ENCODE measurements at places on chromosomes 2 and 18.

DNA sequence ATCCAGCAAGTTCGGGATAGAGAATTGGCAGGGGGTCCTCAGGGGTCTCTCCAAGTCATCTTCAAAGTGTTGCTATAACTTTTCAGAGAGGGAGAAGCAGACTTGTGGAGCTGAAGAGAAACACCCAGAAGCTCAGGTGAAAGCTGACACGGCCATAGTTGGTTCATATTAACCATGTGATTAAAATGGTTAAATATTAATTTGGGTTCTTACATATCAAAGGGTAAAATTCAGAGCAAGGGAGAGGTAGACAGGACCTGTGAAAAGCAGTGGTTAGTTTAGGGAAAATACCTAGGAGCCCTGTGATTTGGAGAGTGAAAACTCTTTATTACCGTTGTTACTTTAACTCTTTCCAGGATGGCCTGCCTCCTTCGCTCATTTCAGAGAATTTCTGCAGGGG, at the start of gene UGT1A6:
UGT1A6 (plus strand) TSS at position 243 of the 400 bp plus-strand sequence; CDS start at position 358, 115 bp downstream.
- no peak for DNase-seq

DNA sequence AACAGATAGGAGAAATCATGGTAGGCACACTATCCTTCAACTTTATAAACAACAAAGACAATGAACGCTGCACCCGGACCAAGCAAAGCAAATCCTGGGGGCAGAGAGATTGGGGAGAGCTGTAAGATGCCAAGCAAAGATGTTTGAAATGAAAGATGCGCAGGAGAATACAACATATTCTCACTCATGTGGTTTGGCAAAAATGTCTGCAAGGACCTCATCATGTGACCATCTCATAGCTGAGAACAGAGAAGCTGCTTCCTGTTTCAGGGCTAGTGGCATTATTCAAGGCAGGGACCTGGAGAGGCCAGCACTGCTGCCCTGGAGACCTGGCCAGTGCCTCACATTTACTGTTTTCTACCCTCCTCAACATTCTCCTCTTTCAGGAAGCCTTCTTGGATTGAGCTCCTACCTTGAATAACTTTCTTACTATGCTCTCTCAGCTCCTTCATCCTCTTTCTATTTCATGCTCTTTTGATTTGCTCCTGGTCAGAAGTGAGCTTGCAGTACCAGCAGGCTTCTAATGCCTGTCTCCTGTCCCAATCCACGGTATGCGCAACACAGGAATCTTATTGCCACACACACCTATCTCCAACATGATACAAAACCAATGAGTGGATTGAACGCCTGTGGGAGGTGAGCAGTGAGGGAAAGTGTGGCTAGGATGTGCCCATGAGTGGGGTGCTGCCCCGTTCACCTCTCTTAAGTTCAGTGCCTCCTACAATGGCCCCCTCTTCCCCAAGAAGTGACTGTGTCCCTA, 133.0 kb downstream of the CELF4 start:
- no peak for DNase-seq

GRCh38 chr2:241410739-241411176, 54.7 kb downstream of the FARP2 start:
- no peak for DNase-seq

DNA sequence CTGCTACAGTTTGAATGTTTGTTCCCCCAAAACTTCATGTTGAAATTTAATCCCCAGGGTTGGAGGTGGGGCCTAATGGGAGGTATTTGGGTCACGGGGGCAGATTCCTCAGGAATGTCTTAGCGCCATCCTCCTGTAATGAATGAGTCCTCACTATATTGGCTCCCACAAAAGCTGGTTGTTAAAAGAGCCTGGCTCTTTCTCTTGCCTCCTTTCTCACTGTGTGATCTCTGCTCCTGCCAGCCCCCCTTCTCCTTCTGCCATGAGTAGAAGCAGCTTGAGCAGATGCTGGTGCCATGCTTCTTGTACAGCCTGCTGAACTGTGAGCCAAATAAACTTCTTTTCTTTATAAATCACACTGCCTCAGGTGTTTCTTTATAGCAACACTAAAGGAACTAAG, 721.0 kb upstream of the PKDCC start:
- DNase-seq: no peak

DNA sequence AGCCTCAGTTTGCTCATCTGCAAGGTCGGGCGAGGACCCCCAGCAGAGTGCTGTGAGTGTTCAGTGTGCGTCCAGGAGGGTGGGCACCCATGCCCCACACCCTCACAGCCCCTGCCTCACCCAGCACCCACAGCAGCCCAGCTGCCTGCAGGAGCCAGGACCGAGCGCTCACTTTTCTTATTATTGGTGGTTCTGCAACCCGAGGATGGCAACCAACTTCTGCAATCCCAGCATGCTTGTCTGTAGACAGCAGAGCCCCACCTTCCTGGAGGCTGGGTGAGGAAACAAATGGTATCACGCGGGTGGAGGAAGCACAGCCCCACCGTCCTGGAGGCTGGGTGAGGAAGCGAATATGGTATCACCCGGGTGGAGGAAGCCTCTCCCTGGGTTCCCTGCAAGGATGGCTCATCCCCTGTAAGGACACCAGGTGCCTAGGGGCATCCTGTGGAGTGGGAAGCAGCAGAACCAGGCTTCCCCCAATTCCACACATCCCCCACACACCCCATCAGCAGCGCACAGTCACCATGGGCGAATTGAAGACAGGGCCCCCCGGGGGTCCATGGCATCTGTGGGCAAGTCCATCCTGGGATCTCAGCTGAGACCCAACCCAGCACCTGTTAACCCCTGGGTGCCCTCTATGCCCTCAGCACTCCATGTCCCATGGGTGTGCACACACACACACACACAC, 220.5 kb upstream of the RAB6C start:
- DNase-seq: no peak

DNA sequence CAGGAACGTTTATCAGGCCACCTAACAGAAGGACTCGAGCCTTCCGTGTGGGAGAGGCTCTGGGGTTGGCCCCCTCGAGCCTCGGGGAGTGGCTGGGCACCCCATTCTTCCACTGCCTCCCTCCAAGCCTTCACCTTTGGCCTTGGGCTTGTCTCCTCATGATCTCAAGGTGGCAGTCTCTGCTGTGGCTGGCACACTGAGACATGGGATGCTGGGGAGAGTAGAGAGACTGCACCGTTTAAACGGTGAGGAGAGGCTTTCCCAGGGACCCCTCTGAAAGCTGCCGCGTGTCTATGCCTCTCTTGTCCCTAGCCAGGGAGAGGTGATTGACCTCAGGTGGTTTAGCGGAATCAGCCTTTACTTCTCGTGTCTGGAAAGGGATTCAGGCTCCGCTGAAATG, 71.0 kb downstream of the DCDC2C start:
- no peak for DNase-seq

Data from activated CD8-positive, alpha-beta memory T cell treated with anti-CD3 and anti-CD28 coated beads for 1 hour (primary cell).